ENCODE measurements at places on chromosomes 5 and 9.

DNA sequence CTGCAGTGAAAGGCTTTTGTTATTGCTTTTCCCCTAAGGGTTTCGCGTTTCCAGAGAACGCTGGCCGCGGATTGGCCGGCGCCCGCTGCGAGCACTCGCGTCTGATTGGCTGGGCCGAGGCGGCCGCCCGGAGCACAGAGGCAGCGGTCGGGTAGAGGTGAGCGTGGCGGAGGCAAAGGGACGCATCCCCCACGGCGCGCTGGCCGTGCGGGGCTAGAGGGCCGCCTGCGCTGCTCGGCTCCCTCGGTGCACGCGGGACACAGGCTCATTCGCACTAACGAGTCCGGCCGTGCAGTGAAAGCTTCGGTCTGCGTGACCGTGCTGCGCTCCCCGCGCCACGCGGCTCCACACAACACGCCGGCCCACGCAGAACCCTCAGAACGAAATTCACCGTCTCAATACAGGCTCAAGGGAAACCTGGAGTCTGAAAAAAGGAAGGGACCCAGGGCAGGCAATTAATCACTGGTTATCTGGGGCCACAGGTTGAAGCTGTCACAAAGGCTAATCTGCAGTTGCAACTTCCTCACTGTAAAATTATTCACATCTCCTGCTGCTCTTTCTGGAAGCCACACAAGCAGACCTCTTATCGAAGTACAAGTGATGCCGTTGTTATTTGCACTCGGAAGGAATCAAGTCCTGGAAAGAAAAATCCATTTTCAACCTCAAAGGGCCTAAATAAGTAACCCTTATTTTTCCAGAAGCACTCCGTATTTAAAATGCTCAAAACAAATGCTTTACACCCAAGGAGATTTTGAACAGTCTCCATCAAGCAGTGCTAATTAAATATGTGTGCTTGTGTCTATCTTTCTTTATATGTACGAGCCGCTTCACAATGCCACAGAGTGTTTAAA is 94.6 kb downstream of the ZNF608 start:
- DNase-seq, result no peak

DNA sequence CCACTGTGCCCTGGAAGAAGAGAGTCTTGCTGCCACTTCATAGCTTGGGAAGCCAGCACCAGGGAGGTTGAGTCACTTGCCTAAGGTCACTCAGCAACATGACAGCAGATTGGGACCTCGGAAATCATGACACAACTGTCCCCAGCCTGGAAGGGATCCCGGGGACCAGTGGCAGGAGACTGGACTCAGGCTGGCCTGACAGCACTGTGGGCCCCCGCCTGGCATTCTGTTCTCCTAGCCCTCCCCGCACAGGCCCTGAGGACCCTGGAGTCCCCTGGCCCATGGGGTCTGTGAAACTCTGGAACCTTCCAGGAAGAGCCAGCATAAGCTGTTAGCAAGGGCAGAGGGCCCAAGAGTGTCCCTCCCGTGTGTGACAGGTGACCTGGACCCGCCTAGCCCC is 64.9 kb downstream of the COL5A1 start:
- no peak for DNase-seq

GRCh38 chr5:144465441-144465840 is 294.8 kb downstream of the KCTD16 start:
- no peak for DNase-seq

GRCh38 chr5:71533615-71534014 is 53.5 kb upstream of the MCCC2 start:
- DNase-seq, result no peak

- no peak for DNase-seq
These were observed 9.0 kb upstream of the PHF19 start for GRCh38 chr9:120885958-120886357.

DNA sequence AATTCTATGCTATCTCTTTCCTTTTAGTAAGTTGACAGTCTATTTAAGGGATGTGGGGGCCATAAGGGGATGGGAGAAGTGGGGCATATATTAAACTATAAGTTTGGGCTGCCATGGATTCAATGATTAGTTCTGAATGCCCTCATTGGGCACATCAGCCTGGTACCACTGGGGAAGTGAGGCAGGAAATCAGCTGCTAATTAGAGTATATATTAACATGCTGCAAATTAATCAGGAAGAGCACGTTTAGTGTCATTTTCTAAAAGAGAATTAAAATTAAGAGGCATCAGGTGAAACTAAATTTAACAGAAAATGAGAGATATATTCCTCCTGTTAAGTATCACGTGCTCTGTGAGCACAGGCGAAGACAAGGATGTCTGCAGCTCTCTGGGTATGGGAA is 123.0 kb upstream of the GNA14 start:
- DNase-seq, result no peak

GRCh38 chr5:41822036-41822435 is 48.2 kb downstream of the OXCT1 start:
- no peak for DNase-seq

GRCh38 chr5:124948062-124948753 is 201.8 kb upstream of the ZNF608 start:
- no peak for DNase-seq

DNA sequence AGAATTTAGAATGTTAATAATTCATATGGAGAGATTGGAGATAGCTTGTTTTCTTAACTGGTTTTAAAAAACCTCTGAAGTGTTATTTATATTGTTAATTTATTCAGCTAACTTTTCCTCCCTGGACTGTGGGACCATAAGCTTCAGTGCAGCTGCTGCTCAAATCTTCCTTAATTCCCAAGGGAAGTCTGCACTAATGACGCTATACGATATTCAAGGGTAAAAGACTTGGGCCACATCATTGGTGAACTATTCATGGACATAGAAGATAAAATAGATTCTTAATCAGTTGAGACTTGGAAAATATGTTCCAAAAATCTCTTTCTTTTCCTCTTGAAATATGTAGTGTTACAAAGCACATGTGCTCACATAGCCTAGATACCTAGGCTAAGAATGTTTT is 31.1 kb upstream of the GAS1 start:
- no peak for DNase-seq

GRCh38 chr5:175854231-175855040 is 16.9 kb upstream of the CPLX2 start:
- no peak for DNase-seq

Measured in activated T-helper 1 cell treated with anti-CD3 and anti-CD28 coated beads, Interleukin-2, amount 50 U/mL, for 16 hours (primary cell).